Sciatic nerve (tissue), 2 donors: ENCODE measurements at places on chromosomes 7 and 10. TPM values are rescaled to one million over a fixed set of nuclear protein-coding genes. Genes with fewer than 3 reads are reported as not detected.

Gene TPK1
- 14.8 TPM for total RNA-seq

Gene STEAP2
- 65.2 TPM for total RNA-seq

Gene CRHR2
- total RNA-seq, result 1.1 TPM

Gene LRRN3
- total RNA-seq, result 0.31 TPM

Gene PAX4
- not detected for total RNA-seq

Gene INTS1
- 78.4 TPM for total RNA-seq

Gene CCDC146
- 26.4 TPM for total RNA-seq

Gene SFRP5
- total RNA-seq, result 292 TPM

Gene AKR1C8
- total RNA-seq, result 0.94 TPM

Gene CPN1
- total RNA-seq, result not detected

Gene PSMA2
- total RNA-seq, result 48.4 TPM

Gene PON3
- total RNA-seq, result 8.9 TPM
